ENCODE measurements at places on chromosomes 6 and 20. TPM values are rescaled to one million over a fixed set of nuclear protein-coding genes. Genes with fewer than 3 reads are reported as not detected.
A peak's percentile ranks its signal among the peaks of the same experiment; 100 is the strongest.

DNA sequence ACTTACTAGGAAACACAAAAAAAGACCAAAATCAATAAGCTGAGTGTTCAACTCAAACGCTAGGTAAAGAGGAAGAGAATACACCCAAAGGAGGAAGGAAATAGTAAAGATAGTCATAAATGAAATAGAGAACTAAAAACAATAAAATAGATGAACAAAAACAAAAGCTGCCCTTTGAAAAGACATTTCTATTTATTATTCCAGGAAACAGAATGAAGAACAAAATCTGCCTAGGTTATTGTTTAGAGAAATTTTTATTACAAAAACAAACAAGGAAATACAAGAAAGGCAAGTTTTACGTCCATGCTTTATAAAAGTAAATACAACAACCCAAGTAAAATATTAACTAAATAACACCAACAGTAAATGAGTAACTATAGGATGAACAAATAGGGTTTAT is 20.1 kb downstream of the HLA-DMB start:
- DNase-seq, result no peak

DNA sequence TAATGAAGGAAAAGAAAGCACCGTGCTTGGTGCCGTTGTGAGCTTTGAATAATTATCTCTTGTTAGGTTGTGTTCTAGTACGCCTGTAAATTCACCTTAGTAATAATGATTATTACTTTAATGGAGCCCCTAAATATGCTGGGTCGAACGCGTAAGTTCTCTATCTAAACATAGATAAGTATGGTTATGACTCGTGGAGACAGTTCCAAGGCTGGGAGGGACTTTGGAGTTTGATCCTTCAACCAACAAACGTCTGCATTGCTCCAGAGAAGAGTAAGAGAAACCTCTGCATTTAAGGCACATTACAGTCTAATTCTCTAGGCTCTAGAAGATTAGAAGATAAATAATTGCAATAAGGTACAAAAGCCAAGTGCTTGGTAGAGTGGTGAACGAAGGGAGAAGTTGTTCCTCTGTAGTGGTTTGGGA is 514 bp downstream of the ACOT13 start:
- peak; percentile 12 for DNase-seq

The TTI1 gene
- 31.0 TPM for polyA plus RNA-seq

DNA sequence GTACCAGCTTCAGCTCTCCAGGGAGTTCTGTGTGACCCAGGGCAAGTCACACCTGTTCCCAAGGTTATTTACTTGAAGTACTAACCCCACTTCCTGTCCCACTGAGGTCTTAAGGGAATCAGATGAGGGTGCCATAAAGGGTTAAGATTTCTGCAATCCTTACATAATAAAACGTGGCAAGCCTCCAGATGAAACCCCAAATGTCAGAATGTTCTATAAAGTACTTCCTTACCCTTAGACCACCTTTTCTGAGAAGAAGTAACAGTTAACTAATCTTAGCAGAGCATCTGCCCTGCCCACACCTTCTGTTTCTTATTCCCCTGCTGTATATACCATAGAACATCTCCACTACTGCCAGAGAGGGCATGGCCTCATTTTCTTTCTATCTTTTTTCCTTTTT is 6.0 kb upstream of the AVP start:
- no peak for DNase-seq

DNA sequence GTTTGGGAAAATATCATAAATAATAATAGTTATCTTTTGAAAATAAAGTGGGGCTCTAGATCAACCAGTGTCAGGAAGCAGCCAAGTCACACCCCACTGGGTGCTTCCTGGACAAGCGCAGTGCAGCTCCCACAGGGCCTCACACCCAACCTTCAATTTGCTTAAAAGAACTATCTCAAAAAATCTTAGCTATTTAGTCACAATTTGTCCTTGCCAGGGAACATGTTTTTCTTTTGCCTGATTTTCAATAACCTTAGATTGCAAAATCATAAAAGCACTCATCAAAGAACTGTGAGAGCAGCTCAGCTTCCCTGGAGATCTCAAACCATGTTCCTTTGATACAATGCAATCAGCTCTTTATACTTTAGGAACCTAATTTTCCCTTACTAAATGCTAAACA is 1.6 kb upstream of the NCOA7 start:
- DNase-seq, result no peak

DNA sequence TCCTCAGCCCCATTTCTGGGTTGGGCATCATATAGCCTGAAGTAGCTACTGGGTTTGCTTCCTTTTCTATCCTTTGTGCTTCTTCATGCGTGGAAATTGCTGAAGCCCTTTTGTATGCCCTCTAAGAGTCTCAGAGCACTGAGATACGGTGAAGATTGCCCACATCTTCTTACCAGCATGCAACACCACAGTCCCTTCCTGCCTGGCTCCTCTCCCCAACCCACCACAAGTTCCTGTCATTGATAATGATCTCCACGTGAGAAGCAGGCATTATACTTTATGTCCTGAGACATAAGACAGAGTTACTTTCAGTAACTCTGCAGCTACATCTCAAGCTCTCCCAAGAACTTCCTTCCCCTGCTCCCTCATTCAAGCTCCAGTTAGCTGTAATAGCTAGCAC is 15.8 kb upstream of the PLCB4 start:
- DNase-seq, result no peak

The FLRT3 gene
- 139 TPM for polyA plus RNA-seq

DNA sequence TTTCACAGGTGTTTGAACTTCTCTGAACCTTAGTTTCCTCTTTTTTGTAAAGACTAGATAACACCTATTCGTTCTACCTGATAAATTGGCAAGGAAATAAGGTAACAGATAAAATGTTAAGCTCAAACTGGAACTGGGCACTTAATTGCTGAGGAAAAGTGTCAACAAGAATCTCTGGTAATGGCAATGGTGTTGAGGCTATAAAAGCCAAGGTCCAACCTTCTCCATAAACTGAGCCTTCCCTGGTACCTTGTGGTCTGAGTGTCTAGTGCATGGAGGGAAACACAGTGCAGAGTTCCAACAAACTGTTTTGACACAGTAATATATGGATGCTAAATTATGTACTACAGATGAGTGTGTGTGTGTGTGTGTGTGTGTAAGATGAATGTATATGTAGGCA is 33.4 kb upstream of the GSTA4 start:
- DNase-seq, result no peak

DNA sequence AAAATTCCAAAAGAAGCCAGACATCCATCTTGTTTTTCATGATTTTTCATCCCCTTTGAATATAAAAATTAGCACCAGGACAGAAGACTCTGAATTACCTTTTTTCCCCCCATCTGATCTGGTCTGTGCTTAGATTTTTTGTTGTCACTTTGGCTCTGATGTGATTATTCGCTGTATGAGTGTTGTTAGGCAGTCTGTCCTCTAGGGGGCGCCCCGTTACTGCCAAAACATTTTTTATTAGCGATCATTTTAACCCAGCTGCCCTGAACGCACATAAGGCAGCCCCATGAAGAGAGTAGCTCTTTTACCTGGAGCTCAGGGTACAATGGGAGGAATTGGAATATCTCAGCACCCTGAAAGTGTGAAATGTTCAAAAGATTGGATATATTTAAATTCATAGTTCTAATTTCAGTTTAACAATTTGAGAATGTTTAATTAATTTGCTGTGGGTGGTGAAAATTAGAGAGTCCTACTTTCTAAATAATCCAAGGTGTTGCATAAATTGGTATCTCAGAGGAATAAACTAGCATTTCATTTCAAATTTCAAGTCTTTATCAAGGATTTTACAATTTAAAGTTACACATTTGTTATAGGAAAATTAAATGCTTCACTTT is 60.8 kb downstream of the PRPH2 start:
- peak; percentile 48 for DNase-seq

DNA sequence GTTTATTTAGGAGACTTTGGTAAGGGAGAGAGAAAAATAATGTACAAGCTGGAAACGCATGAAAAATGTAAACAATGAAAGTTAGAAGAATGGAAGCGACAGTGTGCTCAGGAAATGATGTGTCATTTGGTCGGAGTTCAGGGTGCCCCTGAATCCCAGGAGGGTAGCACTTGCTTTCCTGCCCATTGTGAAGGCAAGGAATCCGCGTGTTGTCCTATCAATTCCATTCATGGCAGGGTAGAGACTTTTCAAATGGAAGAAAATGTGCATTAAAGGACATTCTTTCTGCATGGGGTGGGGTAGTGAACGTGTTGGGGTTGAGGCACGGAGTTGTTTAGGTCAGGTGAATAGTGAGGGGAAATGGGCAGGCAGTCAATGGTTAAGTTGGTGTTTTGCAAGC is 33.7 kb downstream of the GCNT2 start:
- DNase-seq, result no peak

- no peak for DNase-seq
These were observed 139.1 kb downstream of the DLL1 start for GRCh38 chr6:170151804-170152123.

DNA sequence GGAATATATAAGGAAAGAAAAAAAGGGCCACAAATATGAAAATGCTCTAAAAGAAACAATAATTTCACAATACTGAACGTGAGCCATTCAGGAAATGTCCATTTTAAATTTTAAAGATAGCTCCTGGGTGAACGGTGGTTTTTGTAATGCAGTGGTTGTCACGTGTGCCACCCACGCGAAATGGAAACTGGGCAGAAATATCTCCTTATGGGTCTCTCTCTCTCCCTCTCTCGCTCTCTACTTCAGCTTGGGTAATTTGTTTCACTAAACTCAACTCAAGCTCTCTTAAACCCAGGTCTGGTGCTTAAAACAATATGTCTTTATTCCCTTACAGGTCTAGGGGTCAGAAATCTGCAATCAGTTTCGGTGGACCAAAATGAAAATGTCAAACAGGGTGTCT is 150.8 kb downstream of the OR2B2 start:
- no peak for DNase-seq

GRCh38 chr6:4687989-4688947 is 87.9 kb upstream of the CDYL start:
- DNase-seq, result no peak

- DNase-seq, result no peak
These were observed 88.8 kb downstream of the MAP3K4 start for GRCh38 chr6:161080263-161080970.

DNA sequence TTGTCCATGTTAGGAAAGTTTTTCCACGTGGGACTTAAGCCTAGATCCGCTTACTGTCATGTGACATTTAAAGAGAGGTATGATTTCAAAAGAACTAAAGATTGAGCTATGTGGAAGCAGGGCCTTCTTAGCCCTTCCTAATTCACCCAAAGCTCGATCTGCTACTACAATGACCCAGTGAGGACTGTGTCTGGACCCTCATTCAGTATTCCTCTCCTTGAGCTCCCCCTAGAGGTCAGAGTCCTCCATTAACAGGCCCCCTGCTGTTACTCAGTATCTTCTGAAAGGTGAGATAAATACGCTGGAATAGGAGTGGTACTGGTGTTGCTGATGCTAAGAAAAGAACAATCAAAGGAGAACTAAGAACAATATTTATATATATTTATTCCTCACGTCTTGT is 414.0 kb downstream of the GJA1 start:
- peak; percentile 44 for DNase-seq

The SMPDL3A gene
- polyA plus RNA-seq, result 12.2 TPM

The BEND6 gene
- polyA plus RNA-seq, result 5.1 TPM

- DNase-seq, result no peak
These were observed 33.6 kb upstream of the GMPR start for GRCh38 chr6:16204653-16205376.

DNA sequence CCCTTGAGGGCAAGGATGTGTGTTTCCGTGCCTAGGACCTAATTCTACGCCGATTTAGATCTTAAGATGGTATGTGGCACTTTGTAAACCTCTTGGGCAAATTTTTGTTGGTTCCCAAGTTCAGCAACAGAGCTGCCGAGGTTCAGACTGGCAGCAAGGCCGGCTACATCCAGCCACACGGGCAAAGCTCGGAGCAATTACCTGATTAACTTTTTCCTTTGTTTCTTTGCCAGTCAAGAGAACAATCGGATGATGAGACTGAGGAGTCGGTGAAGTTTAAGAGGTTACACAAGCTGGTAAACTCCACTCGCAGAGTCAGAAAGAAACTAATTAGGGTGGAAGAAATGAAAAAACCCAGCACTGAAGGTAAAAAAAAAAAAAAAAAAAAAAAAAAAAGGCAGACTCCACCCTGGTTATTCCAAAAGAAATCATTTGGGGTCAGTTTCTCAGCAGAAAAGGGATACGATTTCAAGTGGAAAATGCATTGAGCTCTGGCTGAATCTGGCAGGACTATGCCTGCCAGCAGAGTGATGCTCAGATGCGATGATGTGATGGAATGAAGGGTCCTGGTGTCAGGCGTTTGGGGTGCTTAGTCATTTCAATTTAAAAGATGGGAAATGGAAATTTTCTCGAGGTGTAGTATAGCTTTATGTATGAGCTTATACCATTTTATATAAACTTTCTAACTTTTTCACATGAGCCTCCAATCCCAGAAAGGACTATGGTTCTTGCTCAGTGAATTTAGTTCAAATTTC is 171.6 kb downstream of the SASH1 start:
- DNase-seq, result no peak

All from left renal pelvis (tissue), 4 donors.